ENCODE measurements at places on chromosomes 2 and 18.

DNA sequence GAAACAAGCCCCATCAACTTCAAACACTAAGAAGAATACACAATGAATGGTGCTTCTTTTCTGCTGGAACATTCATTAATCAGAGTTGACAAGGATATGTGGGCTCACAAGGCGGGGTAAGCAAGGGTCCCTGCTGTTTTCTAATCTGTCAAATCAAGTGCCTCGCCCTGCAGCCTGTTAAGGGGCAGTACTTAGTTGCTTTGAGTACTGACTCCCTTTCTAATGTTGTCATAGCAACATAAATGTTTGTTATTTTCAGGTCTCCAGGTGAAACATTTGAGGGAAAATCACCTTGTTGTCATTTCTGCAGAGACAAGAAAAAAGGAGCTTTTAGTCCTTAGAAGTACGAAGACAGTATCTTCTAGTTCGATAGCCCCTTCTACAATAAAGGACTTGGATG, 284.7 kb upstream of the PKDCC start:
- no peak for DNase-seq

GRCh38 chr2:237026981-237027711, 58.5 kb upstream of the COPS8 start:
- peak; percentile 74 for DNase-seq

GRCh38 chr2:170740660-170741059, 25.5 kb downstream of the SP5 start:
- no peak for DNase-seq

GRCh38 chr18:62919109-62919838, 203.9 kb downstream of the PHLPP1 start:
- no peak for DNase-seq

- no peak for DNase-seq
Observed at GRCh38 chr2:68404893-68405799, 40.1 kb downstream of the PLEK start.

DNA sequence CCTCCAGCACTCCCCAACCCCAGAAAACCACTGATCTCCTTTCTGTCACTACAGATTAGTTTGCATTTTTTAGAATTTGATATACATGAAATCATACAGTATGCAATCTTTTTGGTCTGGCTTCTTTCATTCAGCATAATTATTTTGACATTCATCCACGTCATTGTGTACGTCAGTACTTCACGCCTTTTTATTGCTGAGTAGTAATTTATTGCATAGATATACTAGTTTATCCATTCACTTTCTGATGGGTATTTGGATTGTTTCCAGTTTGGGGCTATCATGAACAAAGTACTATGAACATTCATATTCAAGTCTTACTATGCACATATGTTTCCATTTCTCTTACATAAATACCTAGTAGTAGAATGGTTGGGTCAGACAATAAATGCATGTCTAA, 20.1 kb upstream of the CHN1 start:
- no peak for DNase-seq

GRCh38 chr2:95312543-95313201, 15.5 kb downstream of the KCNIP3 start:
- no peak for DNase-seq

GRCh38 chr2:155701721-155702120, 630.8 kb downstream of the NR4A2 start:
- DNase-seq: no peak

DNA sequence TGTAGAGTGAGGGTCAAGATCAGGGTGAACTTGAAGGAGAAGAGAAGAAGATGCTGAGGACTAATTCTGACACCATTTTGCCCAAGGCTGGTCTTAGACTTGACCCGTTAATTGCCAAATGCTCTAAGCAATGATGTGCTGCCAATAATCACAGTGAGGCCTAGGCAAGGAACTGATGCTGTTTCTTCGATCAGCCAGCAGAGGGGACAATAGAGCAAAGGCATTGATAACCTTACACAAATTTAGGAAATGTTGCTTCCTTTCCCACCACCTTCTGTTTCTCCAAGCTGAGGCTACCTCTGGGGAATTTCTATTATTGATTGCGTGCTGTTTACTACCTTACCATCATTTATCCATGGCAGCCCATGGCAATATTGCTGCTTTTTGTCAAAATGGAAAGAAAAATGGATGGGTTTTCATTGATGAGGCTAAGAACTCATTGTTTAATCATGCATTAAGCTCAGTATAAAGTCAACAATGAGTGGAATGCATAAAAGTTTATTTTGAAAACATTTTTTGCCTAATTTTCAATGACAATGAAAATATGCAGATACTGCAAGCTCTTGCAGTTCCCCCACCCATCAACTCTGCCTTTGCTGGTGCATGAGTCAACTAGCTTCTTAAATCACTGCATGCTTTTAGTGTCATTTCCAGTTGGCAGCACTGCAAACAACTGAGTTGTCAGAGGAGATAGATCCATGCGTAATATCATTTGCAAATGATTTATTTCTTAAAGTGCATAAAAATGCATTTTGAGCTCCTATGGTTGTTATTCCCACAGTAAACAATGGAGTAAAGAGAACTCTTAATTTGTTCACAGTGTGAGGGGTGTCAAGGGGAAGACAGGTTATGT, 116.4 kb upstream of the NYAP2 start:
- peak; percentile 46 for DNase-seq

DNA sequence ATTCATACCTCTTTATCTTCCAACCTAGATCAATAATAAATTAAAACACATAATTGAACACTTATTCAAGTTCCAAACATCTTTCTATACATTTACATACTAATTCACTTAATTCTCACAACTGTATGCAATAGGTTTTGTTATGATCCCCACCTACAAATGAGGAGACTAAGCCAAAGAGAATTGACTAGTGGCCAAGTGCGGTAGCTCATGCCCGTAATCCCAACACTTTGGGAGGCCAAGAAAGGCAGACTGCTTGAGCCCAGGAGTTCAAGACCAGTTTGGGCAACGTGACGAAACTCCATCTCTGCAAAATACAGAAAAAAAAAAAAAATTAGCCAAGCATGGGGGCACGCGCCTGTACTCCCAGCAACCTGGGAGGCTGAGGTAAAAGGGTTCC, 36.8 kb downstream of the KCNG3 start:
- DNase-seq: peak; percentile 25

DNA sequence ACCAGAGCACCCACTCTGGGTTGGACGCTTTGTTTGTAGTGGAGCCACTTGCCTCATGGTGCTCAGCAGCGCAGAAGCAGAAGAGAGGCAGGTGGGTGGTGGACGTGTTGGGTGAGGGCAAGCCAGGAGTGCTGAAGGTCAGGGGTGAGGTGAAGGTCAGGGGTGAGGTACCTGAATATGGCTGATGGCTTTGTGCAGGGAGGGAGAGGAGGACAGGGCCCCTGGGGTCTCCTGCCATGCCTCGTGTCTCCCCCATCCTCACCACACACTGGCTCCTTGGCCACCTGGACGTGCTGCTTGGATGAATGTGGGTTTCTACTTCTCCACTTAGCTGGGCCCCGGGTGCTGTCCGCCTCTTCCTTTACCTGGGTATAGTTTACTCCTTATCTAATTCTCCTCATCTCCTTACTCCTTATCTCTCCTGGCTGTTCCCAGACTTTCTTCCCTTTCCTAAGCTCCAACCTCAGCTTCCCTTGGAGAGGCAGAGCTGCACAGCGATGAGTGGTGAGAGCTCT, 68.1 kb downstream of the DYSF start:
- no peak for DNase-seq

GRCh38 chr2:109157563-109158105, 28.6 kb downstream of the SH3RF3 start:
- DNase-seq: no peak

DNA sequence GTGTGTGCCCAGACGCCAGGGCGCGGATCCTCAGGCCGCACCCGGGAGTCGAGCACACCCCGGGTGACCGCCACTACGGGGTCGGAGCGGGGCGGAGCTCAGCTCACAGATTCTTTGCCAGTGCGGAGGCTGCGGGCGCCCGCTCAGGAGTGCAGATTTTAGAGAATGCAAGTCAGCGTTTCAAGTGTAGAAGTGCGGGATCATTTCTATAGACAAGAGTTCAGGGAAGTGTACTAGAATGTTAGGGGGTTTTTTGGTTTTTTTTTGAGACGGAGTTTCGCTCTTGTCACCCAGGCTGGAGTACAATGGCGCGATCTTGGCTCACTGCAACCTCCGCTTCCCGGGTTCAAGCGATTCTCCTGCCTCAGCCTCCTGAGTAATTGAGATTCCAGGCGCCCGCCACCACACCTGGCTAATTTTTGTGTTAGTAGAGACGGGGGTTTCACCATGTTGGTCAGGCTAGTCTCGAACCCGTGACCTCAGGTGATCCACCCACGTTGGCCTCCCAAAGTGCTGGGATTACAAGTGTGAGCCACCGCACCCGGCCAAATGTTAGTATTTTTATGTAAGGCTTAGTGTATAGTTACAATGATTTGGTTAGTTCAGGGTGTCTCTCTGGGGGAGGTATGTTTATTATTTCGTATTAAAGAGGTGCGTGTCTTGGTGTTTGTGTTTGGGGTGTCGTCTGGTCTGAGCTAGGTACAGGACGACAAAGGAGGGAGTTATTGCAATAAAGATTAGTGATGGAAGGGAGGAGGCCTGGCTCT, 619 bp upstream of the FAM168B start:
- peak; percentile 69 for DNase-seq

DNA sequence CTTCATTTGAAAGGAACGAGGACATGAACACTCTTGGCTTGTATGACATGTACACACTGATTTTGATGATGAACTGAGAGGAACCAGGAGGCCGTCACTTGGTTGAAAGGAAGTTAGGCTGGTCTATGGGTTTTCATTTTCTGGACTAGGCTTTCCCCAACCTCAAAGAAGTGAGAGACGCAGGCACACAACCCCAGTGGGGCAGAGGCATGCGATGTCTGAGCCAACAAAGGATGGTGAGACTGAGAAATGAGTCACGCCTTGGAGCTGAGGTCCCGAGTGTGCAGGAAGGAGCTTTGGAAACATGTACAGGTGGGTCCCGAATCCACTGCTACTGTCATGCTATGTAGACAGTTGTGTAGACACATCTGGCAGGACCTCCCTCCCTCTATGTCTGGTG, 24.1 kb downstream of the SIGLEC15 start:
- DNase-seq: no peak

DNA sequence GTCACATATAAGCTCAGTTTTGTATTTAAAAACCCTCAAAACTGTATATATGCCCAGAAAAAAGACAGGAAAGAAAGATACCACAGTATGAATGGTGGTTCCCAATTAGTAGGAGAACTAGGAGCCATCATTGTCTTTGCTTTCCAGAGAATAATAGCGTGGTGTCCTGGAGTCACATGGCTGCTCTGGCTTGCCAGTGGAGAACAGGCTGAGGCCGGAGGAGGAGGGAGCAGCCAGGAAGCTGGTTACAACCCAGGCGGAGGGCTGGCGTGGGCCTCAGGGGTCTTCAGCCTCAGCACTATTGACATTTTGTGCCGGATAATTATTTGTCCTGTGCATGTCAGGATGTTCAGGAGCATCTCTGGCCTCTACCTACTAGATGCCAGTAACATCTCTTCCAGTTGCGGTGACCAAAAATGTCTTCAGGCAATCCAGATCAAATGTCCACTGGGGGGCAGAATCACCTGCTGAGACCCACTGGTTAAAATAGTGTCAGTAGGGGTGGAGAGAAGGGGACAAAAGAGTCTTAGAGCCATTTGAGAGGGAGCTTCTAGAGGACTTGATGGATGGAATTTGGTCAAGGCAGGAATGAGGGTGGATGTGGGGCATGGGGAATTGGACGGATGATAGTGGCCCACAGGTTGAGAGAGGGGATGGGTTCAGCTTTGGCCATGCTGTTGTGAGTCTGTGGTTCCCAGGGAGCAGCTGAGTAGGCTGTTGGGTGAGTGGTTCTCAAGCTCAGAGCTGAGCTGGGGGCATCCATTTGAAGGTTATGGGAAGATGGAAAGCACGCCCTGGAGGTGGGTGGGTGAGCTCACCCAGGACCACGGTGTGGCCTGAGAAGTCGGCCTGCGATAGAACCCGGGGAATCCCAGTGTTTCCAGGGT, 144.9 kb downstream of the AGAP1 start:
- peak; percentile 18 for DNase-seq

DNA sequence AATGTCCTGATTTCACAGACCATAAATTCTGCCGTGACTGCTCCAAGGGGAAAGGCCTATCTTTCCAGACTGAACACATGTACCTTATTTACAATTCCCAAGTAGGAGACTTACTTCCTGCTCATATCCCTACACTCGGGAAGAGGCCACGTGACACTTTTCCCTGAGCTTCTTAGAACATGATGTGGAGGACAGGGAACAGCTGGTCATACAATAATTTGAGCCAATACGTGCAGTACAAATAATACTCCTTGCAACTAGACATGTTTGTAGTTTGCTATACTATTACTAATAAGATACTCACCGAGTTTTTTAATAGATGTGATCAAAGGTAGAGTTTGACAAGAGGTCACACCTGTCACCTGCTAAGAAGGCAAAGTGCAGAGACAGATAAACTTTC, 256.4 kb downstream of the SP3 start:
- DNase-seq: no peak

Data from HT-29 (cell line).